ENCODE measurements at places on chromosomes 12 and 14. TPM values are rescaled to one million over a fixed set of nuclear protein-coding genes. Genes with fewer than 3 reads are reported as not detected.
A peak's percentile ranks its signal among the peaks of the same experiment; 100 is the strongest.

The ORMDL2 gene
- total RNA-seq = 18.0 TPM

DNA sequence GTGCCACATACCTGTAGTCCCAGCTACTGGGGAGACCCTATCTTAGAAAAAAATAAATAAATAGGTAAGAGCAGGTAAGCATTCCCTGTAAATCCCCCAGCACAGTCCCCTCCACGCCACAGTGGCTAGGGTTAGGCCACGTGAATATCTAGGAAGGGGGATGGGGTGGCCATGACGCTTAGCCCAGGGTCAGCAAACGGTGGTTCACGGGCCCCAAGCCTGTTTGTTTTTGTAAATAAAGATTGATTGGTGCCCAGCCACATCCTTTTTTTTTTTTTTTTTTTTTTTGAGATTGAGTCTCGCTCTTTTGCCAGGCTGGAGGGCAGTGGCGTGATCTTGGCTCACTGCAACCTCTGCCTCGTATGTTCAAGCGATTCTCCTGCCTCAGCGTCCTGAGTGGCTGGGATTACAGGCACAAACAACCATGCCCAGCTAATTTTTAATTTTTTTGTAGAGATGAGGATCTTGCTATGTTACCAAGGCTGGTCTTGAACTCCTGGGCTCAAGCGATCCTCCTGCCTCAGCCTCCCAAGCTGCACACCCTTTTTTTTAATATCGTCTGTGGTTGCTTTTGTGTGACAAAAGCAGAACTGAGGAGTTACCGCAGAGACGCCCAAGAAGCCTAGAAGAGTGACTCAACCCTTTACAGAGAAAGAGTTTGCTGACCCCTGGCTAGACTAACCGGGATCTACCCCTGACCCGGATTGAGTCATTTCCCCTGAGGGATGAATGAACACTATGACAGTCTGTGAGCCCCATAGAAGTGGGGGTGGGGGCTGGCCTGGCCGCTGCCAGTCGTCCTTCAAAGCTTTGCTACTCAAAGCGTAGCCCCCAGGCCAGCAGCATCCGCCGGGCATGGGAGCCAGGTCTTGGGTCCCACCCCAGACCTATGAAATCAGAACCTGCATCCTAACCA, 113.7 kb upstream of the NCOR2 start:
- no peak overlapping the region for H3K27ac ChIP-seq
- no peak overlapping the region for H3K4me3 ChIP-seq
- no peaks in the 10 kb centered on the region for H3K36me3 ChIP-seq
- H3K4me1 ChIP-seq = no peaks in the 10 kb centered on the region

GRCh38 chr12:110677982-110678381, 10.9 kb downstream of the HVCN1 start:
- no peak for DNase-seq
- no peaks in the 10 kb centered on the region for H3K27me3 ChIP-seq
- no peak overlapping the region for H3K4me3 ChIP-seq

The DHRS2 gene
- total RNA-seq = 0.42 TPM

DNA sequence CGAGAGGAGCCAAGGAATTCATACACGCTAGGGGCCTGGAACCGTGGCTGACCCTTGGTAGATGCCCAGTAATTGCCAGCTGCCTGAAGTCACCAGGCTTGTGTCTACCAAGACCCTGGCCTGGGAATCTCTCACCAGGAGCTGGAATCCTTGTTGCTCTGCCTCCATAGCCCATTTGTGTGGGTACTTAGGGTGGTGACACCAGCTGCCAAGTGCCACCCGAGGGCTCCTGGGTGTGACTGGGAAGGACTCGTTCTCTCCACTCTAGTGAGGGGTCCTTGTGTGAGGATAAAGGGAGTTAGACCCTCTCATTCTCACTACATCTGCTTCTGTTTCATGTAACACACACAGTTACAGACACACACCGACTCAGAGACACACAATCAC, 17.9 kb downstream of the SERPINA1 start:
- H3K4me1 ChIP-seq = peaks cover 8% of the 10 kb centered on the region
- H3K4me3 ChIP-seq = no peak overlapping the region
- no peaks in the 10 kb centered on the region for H3K36me3 ChIP-seq
- DNase-seq = no peak
- no peak overlapping the region for H3K27ac ChIP-seq
- H3K27me3 ChIP-seq = no peaks in the 10 kb centered on the region

The MYF6 gene
- not detected for total RNA-seq

The ABCB9 gene
- 7.7 TPM for total RNA-seq

- H3K4me1 ChIP-seq = no peaks in the 10 kb centered on the region
- no peaks in the 10 kb centered on the region for H3K27me3 ChIP-seq
- H3K27ac ChIP-seq = no peak overlapping the region
- H3K36me3 ChIP-seq = no peaks in the 10 kb centered on the region
- H3K4me3 ChIP-seq = no peak overlapping the region
These were observed 40.2 kb downstream of the MYF5 start for GRCh38 chr12:80756875-80757274.

DNA sequence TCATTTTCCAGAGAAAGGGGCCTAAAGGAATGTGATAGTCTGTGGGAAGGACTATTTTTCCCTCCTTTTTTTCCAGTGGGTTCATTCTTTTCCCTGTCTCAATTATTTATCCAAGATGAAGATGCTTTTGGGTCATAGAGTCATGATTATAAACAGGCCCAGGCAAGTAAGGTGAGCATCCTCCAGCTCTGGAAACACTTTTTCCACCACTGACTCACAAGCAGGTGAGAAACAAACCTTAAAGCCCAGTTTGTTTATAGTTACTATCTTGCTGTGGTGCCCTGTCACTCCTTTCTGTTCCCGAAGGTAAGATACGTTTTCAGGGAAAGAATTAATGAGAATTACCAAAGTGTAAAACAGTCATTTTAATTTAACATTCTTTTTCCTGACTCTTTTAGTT, 107.7 kb upstream of the IFNG-AS1 start:
- H3K27me3 ChIP-seq = no peaks in the 10 kb centered on the region
- no peaks in the 10 kb centered on the region for H3K36me3 ChIP-seq
- DNase-seq = no peak
- peaks cover 29% of the 10 kb centered on the region for H3K4me1 ChIP-seq

- no peak for DNase-seq
- peaks cover 7% of the 10 kb centered on the region for H3K4me1 ChIP-seq
- no peak overlapping the region for H3K4me3 ChIP-seq
- no peaks in the 10 kb centered on the region for H3K36me3 ChIP-seq
These were observed 32.9 kb upstream of the ADGRD1 start for GRCh38 chr12:130920723-130921381.

The RNF212B gene
- not detected for total RNA-seq

DNA sequence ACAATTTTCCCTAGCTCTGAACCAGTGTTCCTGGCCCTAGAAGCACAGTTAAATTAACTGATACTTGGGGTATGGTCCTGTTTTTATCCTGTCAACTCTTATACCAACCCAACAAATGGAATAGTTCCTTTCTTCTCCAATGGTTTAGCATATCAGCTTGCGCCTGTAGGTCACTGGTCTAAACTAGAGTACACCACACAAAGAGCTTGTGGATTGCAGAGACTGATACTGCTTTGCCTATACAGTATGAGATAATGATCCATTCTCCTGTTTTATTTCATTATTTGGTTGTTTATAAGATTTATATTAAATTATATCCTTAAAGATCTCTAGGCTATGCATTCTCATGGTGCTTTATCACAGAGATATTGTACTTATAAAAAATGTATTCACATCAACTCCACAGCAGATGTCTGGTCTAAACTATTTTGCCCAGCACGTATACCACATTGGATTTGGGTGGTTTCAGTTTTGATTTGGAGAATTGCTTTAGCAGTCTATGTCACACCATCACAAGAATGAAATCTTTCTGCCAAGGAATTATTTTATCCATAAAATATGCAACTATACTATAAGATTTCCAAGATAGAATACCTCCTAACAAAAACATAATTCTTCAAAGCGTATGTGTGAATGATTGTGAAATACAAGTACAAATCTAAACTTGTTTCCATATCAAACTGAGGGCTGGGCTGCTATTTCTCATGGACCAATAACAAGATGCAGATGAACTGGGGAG, 142.1 kb downstream of the SLC16A7 start:
- H3K27ac ChIP-seq = no peak overlapping the region
- H3K4me1 ChIP-seq = 0 out of 2 replicates have a peak, but pooled peaks cover 5% of the 10 kb centered on the region
- H3K36me3 ChIP-seq = no peaks in the 10 kb centered on the region
- H3K4me3 ChIP-seq = no peak overlapping the region
- DNase-seq = no peak
- H3K27me3 ChIP-seq = no peaks in the 10 kb centered on the region

- no peak overlapping the region for H3K4me3 ChIP-seq
- no peak overlapping the region for H3K27ac ChIP-seq
- H3K27me3 ChIP-seq = no peaks in the 10 kb centered on the region
- no peak for DNase-seq
- no peaks in the 10 kb centered on the region for H3K36me3 ChIP-seq
These were observed 8.3 kb downstream of the TSPAN11 start for GRCh38 chr12:30934811-30935210.

GRCh38 chr12:113142173-113142885, 6.8 kb upstream of the RASAL1 start:
- no peaks in the 10 kb centered on the region for H3K27me3 ChIP-seq
- no peak for DNase-seq
- H3K27ac ChIP-seq = no peak overlapping the region
- no peak overlapping the region for H3K4me3 ChIP-seq
- no peaks in the 10 kb centered on the region for H3K4me1 ChIP-seq

The TPPP2 gene
- not detected for total RNA-seq

The PYGL gene
- total RNA-seq = 93.8 TPM

DNA sequence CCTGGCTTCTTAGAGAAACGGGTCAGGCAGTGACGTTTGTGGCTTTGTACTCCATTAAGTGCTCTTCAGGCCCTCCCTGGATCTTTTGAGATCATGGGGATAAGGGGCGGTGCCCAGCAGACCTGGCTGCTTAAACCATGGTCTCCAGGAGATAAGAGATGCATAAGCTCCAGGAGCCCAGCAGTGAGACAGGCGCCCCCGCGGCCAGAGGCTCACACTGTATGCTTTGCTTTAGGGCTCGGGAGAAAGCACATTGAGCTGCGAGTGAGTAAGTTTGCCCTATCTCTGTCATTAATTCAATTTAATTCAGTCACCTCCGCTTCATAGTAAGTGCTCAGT, 359.5 kb downstream of the CACNA1C start:
- H3K4me1 ChIP-seq = peaks cover 12% of the 10 kb centered on the region
- no peaks in the 10 kb centered on the region for H3K36me3 ChIP-seq
- H3K4me3 ChIP-seq = no peak overlapping the region

DNA sequence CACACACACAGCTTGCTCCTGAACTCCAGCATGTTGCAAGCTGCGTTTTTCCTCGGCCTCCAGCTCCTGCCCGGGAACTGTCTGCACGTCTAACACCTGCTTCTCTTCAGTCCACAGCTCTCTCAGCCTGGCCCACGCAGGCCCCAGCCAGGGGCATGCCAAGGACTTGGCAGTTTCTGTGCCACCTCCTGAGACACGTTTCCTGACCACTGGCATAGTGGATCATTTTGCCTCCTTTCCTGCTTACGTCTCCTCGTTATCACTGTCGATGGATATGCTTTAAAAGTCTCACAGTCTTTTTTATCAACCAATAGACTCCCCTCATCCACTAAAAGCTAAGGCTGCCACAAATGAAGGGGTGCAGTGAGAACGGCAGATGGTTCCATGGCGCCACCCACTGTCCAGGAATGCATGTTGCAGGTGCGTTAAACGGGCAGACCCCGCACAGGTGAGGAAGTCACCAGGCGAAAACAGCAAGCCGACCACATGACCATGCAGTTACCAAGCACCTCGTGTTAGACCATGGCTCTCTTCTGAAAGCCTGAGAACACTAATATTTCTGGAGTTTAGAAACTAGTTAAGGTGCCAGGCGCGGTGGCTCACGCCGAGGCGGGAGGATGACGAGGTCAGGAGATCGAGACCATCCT, 14.7 kb upstream of the TEAD4 start:
- H3K27ac ChIP-seq = 0 out of 2 replicates have a peak overlapping the region, but pooled peaks have one; percentile 36
- no peaks in the 10 kb centered on the region for H3K4me1 ChIP-seq
- H3K36me3 ChIP-seq = no peaks in the 10 kb centered on the region

The ACOT6 gene
- total RNA-seq = not detected

The SLCO1C1 gene
- total RNA-seq = 1.6 TPM

The KRT83 gene
- not detected for total RNA-seq

GRCh38 chr12:115456946-115457689, 773.1 kb upstream of the TBX3 start:
- DNase-seq = peak; percentile 86
- no peak overlapping the region for H3K27ac ChIP-seq
- no peaks in the 10 kb centered on the region for H3K27me3 ChIP-seq
- no peak overlapping the region for H3K4me3 ChIP-seq

DNA sequence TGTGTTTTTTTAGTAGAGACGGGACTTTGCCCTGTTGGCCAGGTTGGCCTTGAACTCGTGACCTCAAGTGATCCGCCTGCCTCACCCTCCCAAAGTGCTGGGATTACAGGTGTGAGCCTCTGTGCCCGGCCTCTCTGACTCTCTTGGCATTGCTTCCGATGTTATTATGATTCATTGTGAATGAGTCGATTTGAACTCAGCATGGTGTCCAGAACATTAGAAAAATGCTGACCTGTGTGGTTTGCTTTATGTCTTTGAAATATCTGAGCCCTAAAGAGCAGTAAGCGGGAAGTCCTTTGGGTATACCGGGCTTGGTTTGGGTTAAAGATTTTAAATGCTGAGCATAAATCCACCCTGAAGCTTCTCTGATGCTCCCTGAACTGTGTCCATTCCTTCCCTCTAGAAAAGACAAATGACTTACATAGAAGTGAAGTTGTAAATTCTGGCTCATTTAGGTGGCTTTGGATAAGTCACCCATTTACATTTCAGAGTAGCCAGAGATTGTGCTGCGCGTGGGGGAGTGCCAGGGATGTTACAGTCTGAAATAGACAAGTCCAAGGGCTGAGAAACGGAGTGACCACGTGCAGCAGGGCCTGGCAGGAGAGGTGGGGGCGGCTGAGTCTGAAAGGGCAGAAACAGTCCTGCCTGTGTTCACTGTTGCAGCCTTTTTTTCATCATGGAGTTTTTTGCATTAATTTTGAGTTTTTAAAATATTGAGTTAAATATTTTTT, 39.6 kb downstream of the SLC15A4 start:
- no peaks in the 10 kb centered on the region for H3K4me1 ChIP-seq
- no peak overlapping the region for H3K4me3 ChIP-seq
- DNase-seq = no peak
- H3K36me3 ChIP-seq = no peaks in the 10 kb centered on the region
- H3K27me3 ChIP-seq = no peaks in the 10 kb centered on the region
- H3K27ac ChIP-seq = no peak overlapping the region

The FAM186B gene
- 0.38 TPM for total RNA-seq

- peaks cover 36% of the 10 kb centered on the region for H3K4me1 ChIP-seq
- no peak overlapping the region for H3K27ac ChIP-seq
- H3K4me3 ChIP-seq = no peak overlapping the region
- no peaks in the 10 kb centered on the region for H3K36me3 ChIP-seq
These were observed 83.3 kb upstream of the CSRP2 start for GRCh38 chr12:76962099-76962498.
